ENCODE measurements at places on chromosomes 2 and 18.

- DNase-seq, result no peak
Measured at GRCh38 chr18:51461956-51462355, 264.5 kb upstream of the MEX3C start.

DNA sequence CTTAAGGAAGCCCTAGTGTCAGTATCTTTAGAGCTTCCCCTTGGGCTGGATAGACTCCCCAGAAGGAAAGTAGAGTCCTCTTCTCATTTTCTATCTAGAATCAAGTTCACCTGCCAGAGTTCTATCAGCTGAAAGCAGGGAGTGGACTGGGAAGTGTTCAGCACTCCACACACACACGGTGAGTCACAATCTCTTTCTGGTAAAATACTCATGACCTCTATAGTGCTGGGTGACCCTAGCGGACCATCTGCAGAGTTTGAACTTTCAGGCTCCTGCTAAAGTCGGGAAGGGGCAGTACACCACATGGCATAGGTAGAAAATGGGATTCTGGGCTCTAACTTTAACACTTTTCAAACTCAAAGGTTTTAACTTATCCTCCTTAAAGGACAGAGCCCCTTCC, 43.3 kb downstream of the SAP130 start:
- DNase-seq, result no peak

DNA sequence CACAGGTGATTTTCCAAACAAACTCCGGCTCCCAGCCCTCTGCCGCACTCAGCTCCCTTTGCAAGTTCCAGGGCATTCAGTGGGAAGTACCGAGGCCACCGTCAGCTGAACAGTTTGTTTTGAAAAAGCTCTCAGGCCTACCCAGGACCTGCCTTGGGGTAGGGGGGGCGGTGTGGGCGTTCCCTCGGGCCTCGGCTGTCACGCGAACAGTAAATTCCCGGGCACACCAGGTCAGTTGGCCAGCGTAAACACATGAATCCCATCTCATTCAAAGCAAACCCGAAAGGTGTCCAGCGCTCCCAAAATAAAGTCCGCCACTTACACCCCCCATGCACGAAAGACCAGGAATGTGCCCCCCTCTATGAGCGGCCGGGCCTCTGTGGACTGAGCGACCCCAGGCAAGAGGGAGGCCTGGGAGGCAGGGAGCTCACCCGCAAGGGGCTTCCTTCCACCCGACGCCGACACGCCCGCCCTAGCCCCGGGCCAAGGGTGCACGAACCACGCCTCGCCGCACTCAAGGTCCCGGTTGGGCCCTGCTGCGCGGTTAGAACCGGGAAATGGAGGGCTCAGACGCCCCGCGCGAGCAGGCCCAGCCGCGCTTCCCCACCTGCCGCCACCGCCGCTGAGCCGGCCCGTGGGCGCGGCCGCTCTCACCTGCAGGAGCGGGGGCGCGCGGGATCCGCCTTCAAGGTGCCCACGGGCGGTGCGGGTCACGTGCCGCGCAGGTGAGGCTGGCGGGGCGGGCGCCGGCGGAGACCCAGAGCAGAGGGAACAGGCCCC, at the start of gene WDSUB1:
TSS of gene WDSUB1 (minus strand) at position 775 of the 780 bp plus-strand sequence. CDS start 3,634 bp downstream, outside the sequence.
- peak; percentile 71 for DNase-seq

GRCh38 chr18:22674272-22674671, 256.6 kb upstream of the CTAGE1 start:
- DNase-seq, result no peak

GRCh38 chr18:79469751-79470505, 74.2 kb downstream of the NFATC1 start:
- DNase-seq, result no peak

DNA sequence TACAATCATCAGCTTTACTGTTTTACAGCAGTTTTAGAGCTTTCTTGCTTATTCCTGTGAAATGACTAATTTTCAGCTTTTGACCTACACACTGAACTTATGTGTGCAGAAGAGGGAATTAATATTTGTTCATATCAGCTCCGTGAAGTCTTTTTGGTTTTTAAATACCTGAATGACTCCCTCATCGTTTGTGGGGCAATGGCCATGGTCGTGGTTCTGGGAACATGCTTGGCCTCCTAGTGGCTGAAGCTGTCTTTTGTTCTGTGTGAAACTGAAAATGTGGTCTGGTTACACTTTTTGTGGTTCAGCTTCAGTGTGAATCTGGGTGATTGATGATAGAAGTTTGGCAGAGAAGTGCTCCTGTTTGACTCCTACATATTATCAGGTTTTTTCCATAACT, 408.1 kb downstream of the THSD7B start:
- no peak for DNase-seq

GRCh38 chr2:239630618-239631286, 229.9 kb upstream of the HDAC4 start:
- DNase-seq, result no peak

- no peak for DNase-seq
Measured at GRCh38 chr2:209933499-209934483, 68.6 kb upstream of the RPE start.

DNA sequence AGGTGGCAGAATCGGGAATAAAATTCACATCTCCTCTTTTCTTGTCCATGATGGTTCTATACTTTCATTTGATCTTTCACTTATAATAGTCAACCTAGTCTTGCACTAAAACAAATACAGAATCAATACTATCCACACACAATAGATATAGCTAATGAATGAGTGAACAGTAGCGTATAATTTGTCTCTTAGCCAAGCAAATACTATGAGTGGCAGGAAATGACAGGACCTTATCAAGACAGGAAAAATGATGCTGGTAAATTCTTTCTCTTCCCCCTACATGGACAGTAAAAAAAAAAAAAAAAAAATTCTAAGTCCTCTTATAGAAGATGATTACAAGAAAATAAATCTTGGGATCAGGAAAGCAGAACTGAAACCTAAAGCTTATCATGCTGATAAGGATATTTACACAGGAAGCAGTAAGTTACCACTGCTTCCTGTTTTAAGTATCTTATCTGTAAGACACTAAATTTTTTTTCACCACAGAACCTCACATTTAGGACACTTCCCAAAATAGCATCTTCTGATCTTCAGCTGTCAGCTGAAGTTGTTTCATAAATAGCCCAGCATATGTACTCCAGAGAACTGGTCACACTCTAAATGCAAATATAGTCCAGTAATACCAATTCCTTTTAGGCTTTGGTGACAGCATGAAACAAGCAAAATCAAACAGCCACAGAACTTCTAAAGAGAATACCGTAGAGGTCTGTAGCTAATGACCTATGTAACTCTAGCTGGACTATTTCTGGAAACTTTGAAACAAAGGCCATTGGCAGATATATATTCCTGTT, 27.0 kb downstream of the IRS1 start:
- DNase-seq, result peak; percentile 82

DNA sequence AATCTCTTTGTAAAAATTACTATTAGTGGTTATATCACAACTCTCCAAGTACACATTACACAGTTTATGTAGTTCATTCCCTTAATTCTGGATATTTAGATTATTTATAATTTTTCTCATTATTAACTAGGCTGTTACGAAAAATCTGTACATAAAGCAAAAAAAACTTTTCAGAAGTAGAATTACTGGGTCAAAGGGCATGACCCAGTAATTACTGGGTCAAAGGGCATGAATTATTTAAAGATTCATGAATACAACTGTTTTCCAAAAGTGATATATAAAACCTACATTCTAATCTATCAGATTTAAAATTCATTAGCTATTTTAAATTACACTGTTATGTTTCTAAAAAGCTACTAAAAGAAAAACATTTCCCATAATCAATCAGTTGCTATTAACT, 55.3 kb downstream of the MSH6 start:
- DNase-seq, result no peak
